SHP77 (cell line): ENCODE measurements at places on chromosomes 7 and 10.

DNA sequence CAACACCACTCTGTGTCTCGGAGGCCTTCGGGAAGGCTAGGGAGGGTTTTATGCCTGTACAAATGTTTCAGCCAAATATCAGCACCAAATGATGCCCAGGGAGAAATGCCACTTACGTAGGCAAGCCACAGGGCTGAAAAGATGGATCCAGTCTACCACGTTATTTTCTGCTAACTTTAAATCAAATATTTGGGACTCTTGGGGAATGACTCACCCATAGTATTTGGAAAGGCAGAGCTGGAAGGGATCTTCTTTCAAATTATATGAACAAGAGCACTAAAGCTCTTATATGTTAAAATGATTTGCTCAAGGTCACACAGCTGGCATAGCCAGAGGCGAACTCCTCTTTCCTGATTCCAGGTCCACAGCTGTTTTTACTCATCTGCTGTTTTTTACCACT, 591.4 kb downstream of the SORCS1 start:
- DNase-seq = no peak

GRCh38 chr10:97497572-97498075, 598 bp downstream of the MMS19 start:
- peak; percentile 78 for DNase-seq

DNA sequence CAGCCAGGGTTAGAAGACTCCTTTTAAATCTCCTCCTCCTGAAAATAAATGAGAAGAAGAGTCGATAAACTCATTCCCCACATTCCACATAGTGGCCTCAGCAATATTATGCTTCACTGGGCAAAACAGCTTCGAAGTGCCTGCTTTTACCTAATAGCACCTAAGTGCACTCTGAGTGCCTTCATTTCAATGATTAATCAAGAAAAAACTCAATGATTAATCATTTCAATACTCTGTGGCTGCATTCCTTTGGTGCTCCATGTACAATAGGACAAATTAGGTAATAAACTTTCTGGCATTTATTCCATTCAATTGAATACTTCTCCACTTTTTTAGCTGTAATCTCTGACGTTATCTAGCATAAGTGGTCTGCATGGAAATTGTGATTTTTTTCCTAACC, 174.6 kb downstream of the CCDC71L start:
- DNase-seq = no peak

DNA sequence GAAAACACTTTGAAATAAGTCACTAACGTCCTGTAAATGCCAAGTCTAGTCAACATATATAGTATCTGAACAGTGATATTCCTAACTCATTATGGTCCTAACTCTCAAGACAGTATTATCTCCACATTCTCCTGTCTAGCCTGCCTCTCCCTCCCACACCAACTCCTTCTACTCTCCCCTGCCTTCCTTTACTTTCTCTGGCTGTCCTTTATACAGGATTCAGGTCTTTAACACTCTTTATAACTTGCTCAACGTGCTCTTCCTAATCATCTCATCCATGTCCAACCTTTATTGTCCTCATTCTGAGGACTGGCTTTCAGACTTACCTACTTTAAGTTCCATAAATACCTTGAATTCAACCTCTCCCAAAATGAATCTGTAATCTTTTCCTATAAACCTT, 42.5 kb downstream of the MTPN start:
- DNase-seq = no peak

- no peak for DNase-seq
Measured at GRCh38 chr7:67518580-67518979, 521.9 kb downstream of the TYW1 start.

GRCh38 chr7:39745320-39745719, 121.9 kb downstream of the RALA start:
- no peak for DNase-seq

DNA sequence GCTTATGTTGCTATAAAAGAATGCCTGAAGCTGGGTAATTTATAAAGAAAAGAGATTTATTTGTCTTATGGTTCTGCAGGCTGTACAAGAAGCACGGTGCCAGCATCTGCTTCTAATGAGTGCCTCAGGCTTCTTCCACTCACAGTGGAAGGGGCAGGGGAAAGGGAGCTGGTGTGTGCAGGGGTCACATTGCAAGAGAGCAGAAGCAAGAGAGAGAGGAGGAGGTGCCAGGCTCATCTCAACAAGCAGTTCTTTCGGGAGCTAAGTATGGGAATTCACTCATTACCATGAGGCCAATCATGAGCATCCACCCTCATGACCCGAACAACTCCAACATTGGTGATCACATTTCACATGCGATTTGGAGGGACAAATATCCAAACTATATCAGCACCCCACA, 17.2 kb upstream of the SLK start:
- no peak for DNase-seq

- no peak for DNase-seq
Measured at GRCh38 chr10:22900841-22901601, 26.8 kb upstream of the ARMC3 start.

GRCh38 chr7:102895602-102896001, 17.2 kb upstream of the LRRC17 start:
- DNase-seq = no peak

DNA sequence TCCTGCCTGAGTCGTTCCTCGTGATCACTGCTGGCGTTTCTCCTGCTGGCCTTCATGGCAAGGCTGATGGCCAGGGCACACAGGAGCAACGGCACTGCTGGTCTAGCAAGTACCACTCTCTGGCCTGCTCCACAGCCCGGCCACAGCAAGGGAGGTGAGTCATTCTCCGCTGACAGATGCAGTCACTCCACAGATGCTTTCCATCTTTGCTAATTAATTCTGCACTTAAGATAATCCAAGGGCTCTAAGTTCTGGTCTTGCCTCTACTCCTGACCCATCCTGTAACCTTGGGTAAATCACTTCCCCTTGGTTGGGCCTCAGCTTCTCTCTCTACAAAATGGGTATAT, 244.4 kb downstream of the RPS24 start:
- DNase-seq = no peak

GRCh38 chr7:150378115-150378852, 846 bp upstream of the ZNF775 start:
- DNase-seq = peak; percentile 87

DNA sequence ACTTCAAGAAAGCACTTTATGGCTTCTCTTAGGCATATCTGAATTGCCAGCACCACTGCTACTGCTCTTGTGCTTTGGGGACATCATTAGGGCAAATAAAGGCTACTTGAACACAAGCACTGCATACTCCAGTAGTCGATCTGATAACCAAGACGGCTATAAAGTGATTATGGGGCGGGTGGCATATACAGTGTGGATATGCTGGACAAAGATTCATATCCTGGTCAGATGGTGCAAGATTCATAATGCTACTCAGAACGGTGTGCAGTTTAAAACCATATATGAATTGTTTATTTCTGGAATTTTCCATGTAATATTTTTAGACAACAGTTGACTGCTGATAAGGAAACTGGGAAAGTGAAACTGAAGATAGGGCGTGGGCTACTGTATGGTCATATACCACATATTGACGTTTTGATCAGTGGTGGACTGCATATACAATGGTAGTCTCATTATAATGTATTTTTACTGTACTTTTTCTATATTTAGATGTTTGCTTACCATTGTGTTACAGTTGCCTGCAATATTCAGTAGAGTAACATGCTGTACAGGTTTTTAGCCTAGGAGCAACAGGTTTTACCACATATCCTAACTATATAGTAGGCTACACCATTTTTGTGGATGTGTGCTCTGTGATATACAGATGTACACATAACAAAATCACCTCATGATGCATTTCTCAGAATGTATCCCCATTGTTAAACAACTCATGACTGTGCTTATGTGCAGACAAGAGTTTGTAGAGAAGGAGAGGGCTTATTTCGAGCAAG, 15.2 kb downstream of the ANLN start:
- DNase-seq = no peak

DNA sequence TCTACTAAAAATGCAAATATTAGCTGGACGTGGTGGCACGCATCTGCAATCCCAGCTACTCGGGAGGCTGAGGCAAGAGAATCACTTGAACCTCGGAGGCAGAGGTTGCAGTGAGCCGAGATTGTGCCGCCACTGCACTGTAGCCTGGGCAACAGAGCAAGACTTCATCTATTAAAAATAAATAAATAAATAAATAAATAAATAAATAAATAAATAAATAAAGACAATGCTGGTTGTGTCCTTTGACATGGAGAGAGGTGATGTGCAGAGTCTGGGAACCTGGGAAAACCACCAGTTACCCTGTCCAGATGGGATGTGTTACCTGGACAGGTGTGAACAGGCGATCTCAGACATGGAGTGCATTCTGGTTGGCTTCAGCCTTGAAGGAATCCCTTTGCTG, 102.5 kb downstream of the COBL start:
- DNase-seq = no peak

DNA sequence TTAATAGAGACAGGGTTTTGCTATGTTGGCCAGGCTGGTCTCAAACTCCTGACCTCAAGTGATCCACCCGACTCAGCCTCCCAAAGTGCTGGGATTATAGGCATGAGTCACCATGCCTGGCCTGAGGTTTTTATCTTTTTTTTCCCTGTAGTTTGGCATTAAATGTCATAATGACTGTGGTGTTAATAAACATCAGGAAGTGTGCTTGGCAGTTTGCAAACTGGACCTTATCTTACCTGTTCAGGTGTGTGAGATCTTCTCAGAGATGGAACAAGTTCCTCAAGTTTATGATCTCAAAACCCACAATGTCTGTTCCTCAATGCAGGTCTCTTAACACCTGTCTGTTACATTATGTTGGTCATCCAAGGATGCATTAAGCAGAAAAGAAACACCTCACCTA, 80.0 kb downstream of the ARID5B start:
- DNase-seq = no peak

DNA sequence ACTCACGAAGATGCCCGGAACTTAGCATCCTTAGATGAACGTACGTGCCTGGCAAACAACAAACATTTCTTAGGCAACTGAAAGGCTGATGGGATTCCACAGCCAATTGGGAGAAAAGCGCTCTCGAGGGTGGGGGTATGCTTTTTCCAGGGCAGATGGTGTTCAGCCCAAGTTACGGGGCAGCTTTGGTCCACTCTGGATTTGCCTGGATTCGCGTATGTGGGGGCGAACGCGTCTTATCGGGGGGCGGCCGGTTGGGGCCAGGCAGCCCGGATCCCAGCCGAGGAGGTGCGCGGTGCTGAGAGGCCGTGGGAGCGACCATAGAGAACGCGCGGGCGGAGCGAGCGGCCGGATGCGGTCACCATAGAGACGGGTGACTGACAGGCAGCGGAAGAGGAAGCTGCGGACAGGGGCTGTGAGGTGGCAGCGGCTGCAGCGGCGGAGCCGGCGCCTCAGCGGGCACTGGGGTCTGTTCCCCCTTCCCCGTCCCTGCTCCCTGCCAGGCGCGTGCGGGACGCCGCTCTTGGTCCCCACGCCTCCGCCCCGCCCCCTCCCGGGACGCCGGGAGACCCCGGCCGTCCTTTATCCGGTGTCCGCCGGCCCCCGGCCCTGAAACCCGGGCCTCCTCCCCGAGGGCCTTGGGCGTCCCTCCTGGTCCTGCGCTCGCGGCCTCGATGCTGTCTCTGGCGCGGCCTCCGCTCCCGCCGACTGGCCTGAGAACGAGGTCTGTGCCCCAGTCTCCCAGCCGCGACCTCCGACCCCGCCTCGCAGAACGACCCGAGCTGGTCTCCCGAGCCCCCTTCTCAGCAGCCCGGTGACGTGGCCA, at the start of gene CHPF2:
Gene CHPF2 (plus strand): TSS at position 393 of the 826 bp plus-strand sequence. CDS start 1,529 bp downstream, outside the sequence.
- peak; percentile 39 for DNase-seq

- DNase-seq = no peak
Measured at GRCh38 chr7:130741331-130741995, 7.5 kb upstream of the KLF14 start.

- no peak for DNase-seq
Measured at GRCh38 chr7:131383417-131384285, 56.0 kb downstream of the MKLN1 start.

DNA sequence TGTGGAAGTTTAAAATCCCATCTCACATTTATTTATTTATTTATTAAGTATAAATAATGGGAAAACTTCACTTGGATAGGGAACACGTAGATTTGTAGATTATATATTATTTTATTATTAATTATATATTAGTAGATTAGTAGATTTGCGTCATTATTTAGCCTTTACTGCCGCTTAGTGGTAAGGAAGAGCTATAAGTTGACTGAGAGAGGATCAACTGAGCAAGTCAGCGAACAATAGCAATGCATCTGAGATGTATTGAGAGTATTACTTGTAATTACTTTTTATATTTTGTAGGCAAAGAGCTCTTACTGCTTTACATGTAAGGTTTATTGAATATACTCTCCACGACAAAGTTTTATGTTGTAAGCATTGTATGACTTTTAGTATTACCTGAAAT, 244.5 kb upstream of the ANKRD30A start:
- DNase-seq = peak; percentile 13

GRCh38 chr7:129644634-129645230, 33.2 kb downstream of the NRF1 start:
- DNase-seq = peak; percentile 15

- DNase-seq = no peak
Measured at GRCh38 chr10:69228151-69228550, 8.0 kb downstream of the HKDC1 start.

GRCh38 chr10:120644556-120645410, 187.8 kb downstream of the PLPP4 start:
- no peak for DNase-seq

GRCh38 chr7:143258831-143259230, 4.4 kb upstream of the GSTK1 start:
- DNase-seq = no peak

DNA sequence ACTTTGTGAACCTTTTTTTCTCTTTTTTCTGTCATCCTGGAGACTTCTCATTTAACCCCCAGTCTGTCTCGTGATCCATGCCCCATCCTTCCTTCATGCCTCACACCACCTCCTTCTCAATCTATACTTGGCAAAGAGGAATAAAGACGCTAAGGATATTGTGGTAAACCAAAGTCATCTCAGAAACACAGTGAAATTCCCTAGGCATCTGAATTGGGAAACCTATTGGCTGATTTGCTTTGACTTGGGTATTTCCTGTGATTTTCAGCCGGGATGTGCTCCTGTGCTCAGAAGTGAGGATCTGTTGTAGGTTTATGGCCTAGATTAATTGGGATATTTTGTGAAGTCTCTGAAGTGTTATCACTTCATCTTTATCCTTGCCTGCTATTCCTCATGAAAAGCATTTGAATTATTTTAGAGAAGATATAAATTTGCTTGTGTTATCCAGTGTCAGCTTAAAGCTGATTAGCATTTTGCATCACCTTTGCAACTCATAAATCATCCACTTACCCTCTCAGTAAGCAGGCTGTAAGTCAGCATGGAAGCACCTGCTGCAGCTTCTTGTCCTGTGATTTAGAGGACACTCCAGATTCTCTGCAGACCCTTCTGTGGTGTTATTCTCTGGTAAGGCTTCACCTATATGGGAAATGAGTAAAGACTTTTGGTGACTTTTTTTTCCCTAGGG, 138.0 kb downstream of the AUTS2 start:
- peak; percentile 25 for DNase-seq

DNA sequence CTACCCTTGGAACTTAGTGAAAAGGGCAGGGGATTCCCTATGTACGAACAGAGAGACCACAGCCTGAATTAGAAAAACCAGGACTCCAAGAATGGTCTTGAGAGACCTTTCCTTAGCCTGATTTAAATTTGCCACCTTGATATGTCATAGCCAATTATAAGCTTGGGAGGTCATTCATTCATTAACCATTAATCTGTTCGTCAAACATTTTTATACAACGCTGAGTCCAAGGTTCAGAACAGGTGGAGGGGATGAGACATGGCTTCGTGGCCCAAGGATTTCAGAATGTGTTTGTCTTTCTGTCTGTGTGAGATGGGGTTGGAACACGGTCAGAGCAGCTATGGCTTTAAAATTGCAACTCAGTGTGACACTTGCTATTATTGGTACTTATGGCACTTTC, 158.0 kb downstream of the PAXIP1 start:
- DNase-seq = no peak

- DNase-seq = no peak
Measured at GRCh38 chr10:18079665-18080295, 60.4 kb upstream of the CACNB2 start.

GRCh38 chr7:75654855-75655254, 83.9 kb downstream of the HIP1 start:
- DNase-seq = no peak
